ENCODE measurements at places on chromosomes 13 and 19.

- DNase-seq: no peak
Observed at GRCh38 chr13:75724752-75725517, 88.8 kb downstream of the LMO7 start.

DNA sequence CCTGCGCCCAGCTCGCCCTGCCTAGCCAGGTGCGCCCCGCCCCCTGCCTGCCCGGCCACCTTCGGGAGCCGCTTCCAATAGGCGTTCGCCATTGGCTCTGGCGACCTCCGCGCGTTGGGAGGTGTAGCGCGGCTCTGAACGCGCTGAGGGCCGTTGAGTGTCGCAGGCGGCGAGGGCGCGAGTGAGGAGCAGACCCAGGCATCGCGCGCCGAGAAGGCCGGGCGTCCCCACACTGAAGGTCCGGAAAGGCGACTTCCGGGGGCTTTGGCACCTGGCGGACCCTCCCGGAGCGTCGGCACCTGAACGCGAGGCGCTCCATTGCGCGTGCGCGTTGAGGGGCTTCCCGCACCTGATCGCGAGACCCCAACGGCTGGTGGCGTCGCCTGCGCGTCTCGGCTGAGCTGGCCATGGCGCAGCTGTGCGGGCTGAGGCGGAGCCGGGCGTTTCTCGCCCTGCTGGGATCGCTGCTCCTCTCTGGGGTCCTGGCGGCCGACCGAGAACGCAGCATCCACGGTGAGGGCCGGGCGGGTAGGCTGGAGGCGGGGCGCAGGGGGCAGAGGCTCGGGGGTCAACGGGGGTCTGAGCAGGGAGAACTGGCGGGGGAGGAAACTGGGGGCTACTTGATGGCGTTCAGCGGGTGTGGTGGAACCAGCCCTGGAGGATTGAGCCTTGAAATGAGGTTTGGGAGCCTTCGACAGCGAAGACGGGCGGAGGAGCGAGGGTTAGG is at the start of gene SPINT2:
Gene SPINT2 (plus strand): TSS at position 88 of the 727 bp plus-strand sequence. CDS start 320 bp downstream, at position 408.
- DNase-seq: peak; percentile 21

DNA sequence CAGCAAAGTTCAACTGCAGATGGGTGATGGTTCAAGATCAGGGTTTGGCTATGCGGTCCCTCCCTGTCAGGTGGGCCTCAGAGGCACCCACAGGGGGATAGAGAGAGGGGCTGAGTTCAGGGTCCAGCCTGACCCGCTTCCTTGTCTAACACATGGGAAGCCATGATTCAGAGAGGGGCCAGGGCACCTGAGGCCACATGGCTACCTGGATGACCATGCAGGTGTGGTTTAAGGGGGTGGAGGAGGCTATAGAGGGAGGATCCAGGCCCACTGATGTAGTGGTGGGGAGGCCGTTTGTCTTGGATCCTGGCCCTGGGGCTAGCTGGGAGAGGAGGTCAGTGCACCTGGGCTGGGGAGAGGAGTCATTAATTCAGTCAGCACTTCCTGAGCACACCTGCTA is 56.7 kb downstream of the ZNF536 start:
- DNase-seq: no peak

DNA sequence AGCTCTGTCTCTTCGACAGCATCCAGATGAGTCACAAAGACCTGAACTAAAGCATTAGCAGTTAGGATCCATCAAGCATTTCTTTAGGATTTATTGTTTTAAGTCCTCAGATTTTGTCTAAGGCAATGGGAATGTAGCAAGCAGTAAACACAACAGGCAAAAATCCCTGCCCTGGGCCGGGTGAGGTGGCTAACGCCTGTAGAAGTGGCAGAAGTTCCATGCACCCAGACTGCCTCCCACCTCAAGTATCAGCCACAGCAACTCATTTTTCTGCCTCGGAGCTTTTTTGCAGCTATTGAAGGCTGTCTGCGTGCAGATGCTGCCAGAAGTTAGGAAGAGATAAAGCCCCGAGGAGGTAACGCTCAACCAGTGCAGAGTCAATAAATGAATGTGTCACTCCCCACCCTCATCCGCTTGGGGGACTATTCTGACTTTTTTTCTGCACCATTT is 47.1 kb upstream of the MRI1 start:
- no peak for DNase-seq

GRCh38 chr13:64413529-64413928 is 2816.6 kb downstream of the PCDH9 start:
- no peak for DNase-seq

GRCh38 chr19:51600940-51601580 is 29.1 kb downstream of the SIGLEC5 start:
- DNase-seq: no peak

GRCh38 chr19:29858621-29859020 is 46.8 kb downstream of the CCNE1 start:
- no peak for DNase-seq

DNA sequence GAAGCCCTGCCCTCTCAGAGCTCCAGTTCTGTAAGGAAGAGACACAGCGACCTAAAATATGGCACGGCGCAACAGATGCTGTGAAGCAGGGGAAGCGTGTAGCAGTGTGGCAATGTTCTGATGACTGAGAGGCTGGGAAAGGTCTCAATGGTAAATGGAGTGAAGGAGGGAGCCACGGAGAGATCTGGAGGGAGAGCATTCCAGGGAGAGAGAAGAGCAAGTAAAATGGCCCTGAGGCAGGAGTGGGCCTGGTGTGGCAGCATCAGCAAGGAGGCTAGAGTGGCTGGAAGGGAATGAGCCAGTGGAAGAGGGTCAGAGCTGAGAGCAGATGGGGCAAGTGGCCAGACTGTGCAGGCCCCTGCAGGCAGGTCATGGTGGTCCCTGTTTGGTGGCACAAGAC is 16.4 kb downstream of the RCN3 start:
- no peak for DNase-seq

DNA sequence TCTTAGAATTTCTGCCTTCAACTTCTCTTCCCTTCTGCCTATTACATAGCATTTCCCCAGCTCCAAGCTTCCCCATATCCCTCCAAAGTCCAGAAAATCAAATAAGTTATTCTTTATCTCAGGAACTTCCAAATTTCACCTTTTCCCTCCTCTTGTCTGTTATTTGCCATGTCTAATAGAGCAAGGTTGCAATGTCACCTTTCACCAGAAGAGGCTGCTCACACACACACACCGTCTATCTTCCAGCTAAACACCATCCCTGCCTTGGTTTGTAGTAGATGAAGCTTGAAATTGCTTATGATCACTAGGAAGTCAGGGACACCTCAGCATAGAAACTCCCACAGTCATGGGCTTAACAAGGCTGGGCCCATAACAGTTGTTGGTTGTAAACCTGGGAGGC is 48.4 kb downstream of the ZNRF4 start:
- no peak for DNase-seq

DNA sequence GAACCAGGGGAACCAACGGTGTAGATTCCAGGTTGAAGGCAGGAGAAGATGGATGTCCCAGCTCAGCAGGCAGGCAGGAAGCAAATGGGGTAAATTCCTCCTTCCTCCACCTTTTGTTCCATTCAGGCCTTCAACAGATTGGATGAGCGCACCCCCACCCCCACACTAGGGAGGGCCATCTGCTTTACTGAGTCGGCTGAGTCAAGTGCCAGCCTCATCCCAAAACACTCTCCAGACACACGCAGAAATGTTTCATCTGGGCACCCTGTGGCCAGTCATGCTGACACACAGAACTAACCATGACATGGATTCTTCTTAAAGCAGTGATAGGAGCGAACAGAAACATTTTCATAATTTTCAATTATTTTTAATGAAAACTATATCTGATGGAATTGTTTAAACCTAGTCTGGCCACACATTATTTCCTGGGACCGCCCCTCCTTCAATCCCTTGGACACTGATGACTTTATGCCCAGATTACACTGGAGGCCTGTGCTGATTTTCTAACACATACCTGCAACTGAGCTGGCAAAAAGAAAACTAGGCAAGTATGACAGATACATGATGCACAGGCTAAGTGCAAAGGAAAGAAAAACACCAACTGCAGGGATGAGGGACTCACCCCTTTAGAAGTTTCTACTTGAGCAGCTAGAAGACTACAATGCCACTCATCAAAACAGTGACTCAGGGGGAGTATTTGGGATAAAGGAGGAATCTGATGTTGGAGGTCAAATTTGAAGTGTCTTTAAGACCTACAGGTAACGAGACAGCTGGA is 154.2 kb downstream of the TNFRSF19 start:
- no peak for DNase-seq

DNA sequence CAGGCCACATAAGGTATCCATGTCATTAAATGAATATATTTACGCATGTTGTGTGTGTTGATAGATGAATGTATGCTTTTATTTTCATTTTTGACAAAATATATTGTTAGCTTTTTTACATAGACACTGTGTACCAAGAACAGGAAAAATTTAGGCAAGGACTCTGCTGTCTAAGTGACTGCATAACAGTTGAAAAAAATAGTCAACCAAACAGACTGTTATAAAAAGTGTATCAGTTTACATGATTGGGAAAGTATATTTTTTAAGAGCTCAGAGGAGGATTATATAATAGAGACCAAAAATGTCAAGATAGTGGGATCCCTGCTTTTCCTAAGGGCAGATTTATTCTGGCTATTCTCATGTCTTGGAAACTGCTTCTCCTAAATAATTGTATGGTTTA is 858.0 kb downstream of the SLITRK1 start:
- no peak for DNase-seq

DNA sequence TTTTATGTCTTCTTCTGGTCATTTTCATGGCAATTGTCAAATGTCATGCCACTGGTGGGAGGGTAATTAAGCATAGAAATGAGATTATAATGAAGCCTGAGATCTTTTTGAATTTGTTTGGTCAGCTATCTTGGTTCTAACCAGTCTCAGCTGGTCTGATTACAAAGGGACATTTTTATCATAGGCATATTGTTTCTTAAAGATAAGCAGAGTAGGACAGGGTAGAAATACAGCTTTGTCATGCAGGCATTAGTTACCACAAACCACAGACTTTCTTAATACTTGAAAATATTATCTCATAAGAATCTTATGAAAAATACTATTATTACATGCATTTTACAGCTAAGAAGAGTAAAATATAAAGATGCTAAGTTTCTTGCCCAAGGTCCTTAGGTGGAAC is 1761.5 kb downstream of the PCDH9 start:
- DNase-seq: no peak

DNA sequence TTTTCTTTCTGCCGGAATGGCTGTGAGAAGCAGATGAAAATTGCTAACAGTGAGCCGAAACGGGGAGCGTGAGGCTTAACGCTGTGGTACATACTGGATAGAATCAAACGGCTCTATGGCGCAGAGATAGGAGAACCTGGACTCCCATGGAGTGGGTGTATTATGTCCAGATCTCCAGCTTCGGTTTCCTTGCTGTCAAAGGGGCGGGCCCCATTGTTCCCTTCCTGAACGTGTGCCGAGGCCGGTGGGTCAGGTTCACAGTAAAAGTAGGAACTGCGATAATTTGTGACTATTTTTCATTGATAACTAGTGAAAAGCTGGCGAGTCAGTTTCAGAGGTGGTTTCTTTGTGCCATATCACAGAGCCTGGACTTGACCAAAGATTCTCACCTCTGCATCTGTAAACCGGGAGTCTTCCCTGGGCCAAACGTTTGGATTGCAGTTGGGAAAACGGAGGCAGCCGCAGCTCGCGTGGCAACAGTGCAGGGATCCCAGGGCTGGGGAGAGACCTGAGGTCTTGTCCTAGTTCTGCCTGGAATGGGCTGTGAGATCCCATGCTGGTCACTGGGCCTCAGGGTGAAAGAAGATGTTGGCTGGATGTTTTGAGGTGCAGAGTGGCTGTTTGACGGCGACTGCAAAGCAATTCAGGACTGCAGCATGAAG is 752 bp downstream of the RPL18A start:
- no peak for DNase-seq

DNA sequence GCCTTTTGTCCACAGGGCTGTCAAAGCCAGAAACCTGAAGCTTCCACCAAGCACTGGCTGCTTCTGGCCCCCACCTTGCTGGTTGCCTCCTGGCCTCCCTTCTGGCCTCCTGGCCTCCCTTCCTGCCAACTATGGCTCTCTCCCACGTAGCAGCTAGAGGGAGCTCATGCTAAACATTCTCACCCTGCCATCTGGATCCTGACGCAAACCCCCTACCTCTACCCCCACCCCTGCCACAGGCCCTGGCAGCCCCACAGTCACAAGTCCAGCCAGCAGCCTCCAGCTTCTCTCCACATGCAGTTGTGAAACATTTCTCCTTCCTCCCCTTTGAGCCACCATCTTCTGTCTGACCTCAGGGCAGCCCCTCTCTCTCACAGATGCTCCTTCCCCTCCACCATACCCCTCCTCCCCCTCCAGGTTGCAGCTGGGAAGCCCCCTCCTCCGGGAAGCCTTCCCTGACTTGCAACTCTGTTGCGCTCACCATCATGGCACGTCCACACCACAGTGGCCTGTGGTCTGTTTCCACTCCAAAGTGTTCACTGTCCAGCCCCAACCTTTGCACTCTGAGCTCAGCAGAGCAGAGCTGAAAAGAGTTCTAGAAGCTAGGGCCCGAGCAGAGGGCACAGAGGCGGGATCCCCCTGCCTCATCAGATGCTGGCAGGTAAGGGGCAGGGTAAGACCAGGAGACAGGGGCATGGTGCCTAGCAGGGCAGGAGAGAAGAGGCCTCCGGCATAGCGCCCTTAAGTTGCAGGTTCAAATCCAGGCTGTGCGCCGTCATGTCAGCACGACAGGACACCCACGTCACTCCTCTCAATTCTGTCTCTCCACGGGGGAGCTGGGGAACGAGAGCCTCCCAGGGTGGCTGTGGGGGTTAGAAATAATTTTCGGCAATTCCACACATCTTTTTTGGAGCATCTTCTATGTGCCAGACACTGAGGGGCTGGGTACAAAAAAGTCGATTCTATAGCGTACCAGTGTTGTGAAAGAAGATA is 7.3 kb downstream of the ADGRL1 start:
- DNase-seq: no peak

GRCh38 chr13:35884211-35884760 is 246.9 kb downstream of the DCLK1 start:
- DNase-seq: no peak
